ENCODE measurements at places on chromosomes 5 and 9. TPM values are rescaled to one million over a fixed set of nuclear protein-coding genes. Genes with fewer than 3 reads are reported as not detected.

DNA sequence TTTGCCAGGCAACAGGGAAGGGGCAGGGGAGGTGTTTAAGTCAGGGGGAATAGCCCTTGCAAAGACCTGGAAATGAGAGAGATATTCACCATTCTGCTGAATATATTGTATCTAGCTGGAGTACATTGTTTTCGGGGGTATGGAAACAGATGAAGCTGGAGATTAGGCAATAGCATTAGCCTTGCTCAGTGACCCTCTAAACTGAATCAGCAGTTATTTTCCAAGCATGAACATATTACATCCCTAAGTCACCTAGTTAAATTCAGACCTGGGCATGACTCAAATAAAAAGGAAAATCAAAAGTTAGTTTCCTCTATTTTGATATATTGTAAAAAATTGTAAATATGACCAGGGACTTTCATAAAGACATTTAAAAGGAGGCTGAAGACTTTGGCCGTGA lies 544.6 kb upstream of the TRPC7 start:
- no peak for DNase-seq

GRCh38 chr9:95598236-95598635 lies 81.5 kb upstream of the PTCH1 start:
- DNase-seq = no peak

GRCh38 chr9:135883410-135884089 lies 23.8 kb downstream of the CAMSAP1 start:
- no peak for DNase-seq

- DNase-seq = no peak
Observed at GRCh38 chr5:116763987-116764866, 189.6 kb upstream of the SEMA6A start.

The DMRTA1 gene
- 0.26 TPM for total RNA-seq

DNA sequence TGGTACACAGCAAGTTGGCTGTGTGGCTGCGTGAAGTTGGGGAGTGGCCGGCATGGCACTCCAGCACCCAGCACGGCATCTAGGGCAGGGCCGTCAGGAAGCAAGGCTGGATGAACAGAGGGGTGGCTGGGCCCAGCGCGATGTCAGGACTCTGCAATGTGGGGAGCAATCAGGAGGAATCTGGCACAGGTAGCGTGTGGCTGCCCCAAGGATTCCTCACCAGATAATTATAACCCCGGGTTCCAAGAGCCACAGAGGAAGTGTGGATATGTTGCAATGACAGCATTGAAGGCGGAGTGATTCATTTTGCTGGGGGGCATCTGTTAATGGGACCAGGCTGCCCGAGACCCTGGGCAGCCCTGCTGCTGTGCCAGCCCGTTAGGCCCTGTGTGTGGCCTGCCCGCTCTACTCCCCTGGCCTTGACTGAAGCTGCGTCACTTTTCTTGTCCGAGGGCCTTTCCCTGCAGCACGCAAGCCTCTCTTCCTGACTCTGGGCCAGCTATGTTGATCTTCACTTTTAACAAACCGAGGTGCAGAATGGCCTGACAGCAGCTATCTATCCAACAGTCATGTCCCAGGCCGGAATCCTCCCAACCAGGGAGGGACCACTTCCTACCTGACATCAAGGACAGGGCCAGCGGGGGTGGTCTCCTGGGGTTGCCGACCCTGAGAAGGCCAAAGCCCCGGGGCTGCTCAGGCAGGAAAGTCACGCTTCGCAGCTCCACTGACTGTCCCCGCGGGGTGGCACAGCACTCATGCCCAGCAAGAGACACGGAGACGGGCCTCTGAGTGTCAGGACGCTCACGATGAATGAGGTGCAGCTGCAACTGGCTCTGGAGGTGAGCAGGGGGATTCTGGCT lies 118.0 kb upstream of the PHYKPL start:
- no peak for DNase-seq

DNA sequence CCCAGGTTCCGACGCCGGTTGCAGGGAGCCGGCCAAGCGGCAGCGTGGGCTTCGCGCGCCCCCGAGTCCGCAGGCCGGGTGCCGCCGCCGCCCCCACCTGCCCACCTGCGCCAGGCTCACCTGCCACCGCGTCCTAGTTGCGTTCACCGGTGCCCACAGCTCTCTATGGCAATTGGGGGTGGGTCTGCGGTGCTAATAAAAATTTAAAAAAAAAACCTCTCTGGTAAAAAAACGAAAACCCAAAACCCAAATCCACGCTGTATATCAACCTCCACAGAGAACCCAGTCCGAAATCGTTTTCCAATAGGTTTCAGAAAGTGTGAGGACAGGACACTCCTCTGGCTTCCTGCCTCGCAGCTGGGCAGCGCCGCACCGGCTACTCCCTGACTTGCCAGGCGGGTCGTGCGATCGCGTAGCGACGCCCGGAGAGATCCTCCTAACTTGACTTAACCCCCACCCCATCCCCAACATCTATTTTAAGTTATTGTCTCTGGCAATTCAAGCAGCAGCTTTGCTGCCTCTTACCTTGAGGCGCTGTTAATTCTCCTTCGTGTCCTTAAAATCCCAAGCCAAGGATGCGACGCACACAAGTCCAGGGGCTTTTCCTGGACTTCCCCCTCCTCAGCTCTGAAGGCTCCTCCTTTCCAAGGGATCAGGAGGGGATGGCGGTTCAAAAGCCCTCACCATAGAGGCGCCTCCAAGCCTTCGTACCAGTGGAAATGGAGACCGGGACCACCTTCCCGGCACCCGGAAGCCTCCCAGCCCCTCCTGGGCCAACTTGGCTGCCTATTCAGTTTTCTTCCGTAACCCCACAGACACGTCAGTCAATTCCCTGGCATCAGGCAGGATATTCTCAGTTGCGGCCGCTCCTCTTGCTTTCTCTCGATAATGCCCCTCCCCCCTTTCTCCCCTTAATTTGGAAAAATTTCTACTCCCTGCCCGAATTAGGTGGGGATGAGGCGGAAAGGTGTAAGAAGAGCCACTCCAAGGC lies 1639.4 kb upstream of the C9orf72 start:
- DNase-seq = no peak

The TMEM141 gene
- 56.5 TPM for total RNA-seq

GRCh38 chr5:139038613-139039305 lies 159.4 kb downstream of the SIL1 start:
- no peak for DNase-seq

DNA sequence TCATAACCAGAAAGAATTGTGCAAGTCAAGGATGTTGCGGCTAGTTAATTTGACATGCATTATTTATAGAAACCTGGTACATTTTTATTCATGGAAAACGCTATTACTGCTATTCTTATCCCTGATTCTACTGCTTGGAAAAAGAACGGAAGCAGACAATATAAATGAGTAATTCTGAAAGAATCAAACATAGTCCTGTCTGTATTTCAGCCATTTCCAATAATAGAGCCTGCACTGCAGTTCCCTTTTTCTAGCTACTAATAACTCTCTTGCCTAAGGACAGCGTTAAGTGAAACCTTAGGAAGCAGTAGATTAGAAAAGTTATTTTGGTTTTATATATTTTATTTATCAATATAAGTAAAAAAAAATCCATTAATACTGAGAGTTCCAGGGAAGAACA lies 414.9 kb downstream of the CYLC2 start:
- no peak for DNase-seq

- DNase-seq = peak; percentile 68
Observed at GRCh38 chr5:31470608-31471007, 61.3 kb downstream of the DROSHA start.

The SPINK4 gene
- not detected for total RNA-seq

The NMUR2 gene
- total RNA-seq = not detected

DNA sequence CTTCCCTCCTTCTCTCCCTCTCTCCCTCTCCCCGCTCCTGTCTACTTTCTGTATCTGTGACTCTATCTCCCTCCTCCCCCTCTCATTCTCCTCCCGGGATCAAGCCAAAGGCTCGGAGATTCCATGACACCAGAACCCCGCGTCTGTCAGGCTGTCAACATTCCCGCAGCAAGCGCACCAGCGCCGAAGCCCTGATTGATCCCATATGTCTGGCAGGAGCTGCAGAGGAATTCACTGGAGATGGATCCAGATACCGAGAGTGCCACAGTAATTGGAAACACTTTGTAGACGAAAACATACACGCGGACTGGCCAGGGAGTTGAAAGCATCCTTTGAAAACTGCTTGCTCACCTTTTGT lies 300 bp upstream of the SVEP1 start:
- peak; percentile 66 for DNase-seq

The CCIN gene
- total RNA-seq = 1.3 TPM

The PJA2 gene
- 74.5 TPM for total RNA-seq

GRCh38 chr5:135993335-135993879 lies 35.4 kb upstream of the TGFBI start:
- DNase-seq = peak; percentile 71

DNA sequence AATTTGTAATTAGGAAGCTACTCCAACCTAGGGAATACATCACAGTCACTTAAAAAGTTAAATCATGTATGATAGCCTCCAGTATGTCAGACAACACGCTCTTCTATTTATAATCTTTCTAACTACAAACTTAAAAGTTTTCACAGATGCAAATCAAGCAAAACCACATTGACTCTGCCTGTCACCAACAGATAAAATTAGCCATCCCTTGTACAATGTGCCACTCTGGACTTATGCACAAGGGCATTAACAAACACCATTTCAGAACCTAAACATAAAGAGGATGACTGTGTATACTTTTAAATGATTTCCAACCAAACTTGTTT lies 14.7 kb downstream of the ERP44 start:
- DNase-seq = no peak

DNA sequence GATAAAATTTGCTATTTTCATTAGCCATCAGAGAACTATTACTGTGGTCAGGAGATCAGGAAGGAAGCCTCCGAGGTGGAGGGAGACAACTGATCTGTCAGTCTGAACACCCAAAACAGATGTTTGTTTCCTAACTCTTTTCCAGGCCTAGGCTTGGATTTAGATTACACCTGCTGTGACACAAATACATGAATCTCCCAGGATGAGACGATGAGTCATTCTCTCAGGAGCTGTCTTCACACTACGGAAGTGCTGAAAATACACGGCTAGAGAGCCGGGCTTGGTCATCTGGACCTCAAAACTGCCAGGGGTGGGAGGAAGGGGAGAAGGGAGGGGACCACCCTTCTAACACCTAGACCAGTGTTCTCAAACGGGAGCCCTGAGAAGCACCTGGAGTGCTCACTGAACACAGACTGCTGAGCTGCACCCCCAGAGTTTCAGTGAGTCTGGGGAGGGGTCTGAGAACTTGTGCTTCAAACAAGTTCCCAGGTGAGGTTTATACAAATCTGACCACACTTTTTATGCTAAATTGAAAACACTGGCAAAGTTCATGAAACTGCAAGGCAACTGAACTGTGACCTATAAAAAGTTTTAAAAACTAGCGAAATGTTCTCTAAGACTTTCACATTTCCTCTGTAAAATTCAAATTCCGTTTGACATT lies 80.3 kb upstream of the EQTN start:
- DNase-seq = no peak

- no peak for DNase-seq
Observed at GRCh38 chr5:154712518-154713437, 42.4 kb upstream of the LARP1 start.

DNA sequence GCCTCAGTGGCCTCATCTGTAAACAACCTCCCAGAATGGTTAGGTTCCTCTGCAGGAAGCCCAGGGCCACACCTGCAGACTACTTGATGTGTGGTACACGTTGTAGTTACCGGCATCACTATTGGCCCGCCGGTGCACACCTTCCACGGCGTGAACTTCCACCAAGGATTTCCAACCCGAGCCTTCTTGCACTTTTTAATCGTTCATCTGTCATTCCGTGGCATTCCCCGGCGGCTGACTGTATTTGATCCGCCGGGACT lies 5.3 kb upstream of the TRIM41 start:
- no peak for DNase-seq

DNA sequence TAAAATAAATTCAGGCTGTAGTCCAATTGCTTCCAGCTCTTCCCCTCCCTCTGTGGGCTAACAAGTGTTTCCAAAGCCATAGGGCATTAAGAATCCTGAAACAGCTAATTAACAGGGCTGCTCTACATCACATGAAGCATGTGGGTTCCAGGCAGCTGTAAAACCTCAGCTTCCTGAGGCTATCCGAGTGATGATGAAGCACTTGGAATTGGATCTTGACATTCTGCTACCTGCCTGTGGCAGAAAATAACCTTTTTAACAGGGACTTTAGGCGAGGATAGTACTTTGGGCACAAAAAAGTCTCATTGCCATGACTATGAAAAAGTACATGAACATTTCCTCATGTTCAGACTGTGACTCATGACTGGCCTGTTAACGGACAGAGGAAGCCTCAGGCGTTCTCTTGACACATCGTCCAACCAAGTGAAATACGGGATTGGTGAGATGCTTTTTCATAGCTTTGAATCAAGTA lies 107.2 kb downstream of the PDE4D start:
- peak; percentile 92 for DNase-seq

DNA sequence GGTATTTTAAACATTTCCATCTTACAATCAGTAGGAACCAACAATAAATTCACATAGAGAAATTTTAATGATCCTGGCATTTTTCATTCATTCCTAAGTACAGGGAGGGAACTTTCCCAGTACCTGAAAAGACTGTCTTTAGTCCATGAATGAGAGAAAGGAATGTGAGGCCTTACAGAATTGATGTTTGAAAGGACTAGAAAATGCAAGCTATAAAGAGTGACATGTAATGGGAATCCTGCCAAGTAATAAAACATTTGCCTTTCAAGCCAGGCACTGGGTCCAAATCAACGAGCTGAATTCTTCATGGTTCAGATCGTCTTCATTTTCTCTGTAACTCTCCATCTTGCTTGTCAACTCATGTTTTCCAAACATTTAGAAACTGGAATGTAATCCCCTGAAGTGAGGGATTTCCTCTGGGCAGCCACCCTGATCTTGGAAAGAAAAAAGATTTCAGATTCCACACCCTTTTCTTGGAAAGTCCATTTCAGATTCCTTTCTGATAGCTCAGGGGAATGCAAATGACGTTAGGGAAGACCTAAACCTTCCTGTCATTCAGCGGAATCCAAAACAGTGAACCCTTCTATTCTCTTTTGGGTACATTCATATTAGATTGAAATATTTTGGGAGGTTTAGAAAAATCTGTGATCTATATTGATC lies 315.8 kb downstream of the SH3GL2 start:
- DNase-seq = no peak

DNA sequence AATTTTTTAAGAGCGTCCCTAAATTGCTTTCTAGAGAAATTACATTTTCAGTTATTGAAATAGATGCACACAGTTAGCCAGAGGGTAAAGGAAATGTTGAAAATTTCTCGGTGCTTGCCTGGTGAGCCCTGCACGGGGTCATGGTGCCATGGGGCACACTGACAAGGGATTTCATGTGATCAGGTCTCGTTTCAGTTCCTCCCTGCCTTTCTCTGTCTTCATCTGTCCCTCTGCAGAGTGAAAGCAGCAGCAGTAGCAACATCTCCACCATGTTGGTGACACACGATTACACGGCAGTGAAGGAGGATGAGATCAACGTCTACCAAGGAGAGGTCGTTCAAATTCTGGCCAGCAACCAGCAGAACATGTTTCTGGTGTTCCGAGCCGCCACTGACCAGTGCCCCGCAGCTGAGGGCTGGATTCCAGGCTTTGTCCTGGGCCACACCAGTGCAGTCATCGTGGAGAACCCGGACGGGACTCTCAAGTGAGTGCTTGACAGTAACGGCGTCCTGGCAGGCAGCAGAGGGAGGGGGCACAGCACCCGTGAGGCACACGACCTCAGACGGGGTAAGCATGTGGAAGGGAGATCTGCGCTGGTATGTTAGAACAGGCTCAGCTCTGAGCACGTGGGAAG lies 89.1 kb upstream of the OTULINL start:
- no peak for DNase-seq

All from fibroblast of lung (primary cell).